ENCODE measurements at places on chromosomes 13 and 19. TPM values are rescaled to one million over a fixed set of nuclear protein-coding genes. Genes with fewer than 3 reads are reported as not detected.

DNA sequence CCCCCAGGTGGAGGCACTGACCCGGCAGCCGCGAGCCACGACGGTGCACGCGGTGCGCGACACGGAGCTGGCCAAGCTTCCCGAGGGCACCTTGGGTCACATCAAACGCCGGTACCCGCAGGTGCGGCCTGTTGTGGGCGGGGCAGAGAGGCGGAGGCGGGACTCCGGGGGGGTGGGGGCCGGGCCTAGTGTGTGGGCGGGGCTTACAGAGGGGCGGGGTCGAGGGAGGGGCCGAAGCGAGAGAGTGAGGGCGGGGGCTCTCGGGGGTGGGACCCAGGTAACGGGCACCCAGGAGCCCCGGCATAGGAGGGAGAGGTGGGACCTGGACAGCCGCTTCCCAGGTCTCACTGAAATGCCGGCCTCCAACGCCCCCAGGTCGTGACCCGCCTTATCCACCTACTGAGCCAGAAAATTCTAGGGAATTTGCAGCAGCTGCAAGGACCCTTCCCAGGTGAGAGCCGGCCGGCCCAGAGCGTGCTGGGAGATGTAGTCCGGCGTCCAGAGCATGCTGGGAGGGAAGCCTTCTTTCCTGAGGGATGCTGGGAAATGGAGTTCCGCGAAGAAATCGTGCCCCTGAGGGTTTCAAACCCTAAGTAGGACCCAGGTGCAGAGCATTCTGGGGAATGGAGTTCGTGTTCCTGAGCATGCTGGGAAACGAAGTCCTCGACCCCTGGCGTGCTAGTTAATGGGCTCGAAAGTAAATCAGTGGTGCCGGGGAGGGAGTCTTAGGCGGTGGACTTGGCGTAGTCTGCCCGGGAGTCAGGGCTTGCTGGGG is 15.7 kb downstream of the PNPLA6 start:
- peak; percentile 58 for DNase-seq

NKPD1 gene
- 0.85 TPM for total RNA-seq

DNA sequence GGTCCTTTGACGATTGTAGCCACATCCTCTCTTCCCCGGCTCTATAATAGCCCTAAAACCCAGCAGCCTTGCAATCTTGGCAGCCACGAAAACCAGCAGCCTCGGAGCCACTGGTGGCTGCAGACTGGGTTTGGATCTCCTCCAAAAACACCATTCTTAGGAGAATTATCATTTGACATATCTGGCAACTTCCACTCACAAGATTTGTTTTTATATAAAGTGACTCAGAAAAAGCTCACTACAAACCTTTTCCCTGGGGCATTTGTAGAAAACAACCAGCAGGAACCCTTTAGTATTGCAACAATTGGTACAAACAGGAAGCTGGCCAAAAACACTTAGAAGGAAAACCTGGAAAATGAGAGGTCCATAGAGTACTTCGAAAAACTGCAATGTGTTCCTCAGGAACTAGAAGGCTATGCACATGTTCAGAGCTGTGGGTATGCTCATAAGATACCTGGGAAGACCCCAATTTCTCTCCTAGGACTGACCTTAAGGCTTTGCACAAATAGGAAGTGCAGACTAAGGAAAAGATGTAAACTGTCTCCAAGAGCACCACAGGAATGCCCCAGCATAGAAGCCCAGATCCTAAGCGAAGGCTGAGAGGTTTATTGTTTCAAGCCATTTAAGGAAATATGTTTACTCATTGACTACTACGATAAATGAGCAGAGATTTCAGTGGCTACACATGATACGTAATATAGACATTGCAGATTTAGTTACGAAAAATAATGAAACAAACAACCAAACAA is 71.2 kb downstream of the MYO16 start:
- no peak for DNase-seq

DNA sequence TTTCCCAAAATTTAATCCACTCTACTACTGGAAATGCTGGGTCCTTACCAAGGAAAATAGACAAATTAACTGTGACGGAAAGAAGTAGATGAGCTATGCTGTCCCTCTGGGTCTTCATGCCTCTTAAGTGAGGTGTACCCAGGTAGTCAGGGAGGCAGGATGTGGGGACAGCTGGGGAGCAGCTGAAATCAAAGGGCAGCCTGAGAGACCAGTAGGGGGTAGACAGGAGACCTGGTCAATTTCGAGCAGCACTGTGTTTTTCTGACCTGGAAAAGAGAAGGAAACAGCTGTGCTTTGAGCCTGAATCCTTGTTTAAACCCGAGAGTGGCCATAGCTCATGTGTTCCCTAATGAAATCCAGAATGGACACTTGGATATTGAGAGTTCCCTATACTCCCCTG is 587.3 kb downstream of the EFNB2 start:
- no peak for DNase-seq

CGB8 gene
- total RNA-seq: not detected

GRCh38 chr19:29880498-29881081 is 61.4 kb upstream of the URI1 start:
- no peak for DNase-seq

DNA sequence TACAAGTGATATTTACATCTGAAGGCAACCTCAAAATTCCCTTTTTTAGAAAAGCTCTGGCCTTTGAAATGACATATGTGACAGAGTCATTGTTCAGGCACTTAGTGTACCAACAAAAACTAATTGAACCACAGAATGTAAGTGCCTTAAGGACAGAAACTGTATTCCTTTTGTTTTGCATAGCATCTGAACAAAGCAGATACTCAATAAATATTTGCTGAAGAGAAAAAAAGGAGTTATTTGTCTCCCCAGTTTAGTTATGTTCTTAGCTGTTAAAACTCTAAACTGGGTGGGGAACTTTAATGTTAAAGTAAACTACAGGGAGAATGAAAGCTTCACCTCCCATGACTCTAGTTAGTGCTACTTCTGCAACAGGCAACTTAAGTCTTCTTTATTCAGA is 56.8 kb upstream of the KLF5 start:
- no peak for DNase-seq

GRCh38 chr13:19178901-19179593 is 2.6 kb downstream of the TUBA3C start:
- DNase-seq: no peak

- DNase-seq: no peak
These were observed 1695.0 kb downstream of the SLITRK1 start for GRCh38 chr13:82187227-82187626.

C19orf38 gene
- 0.41 TPM for total RNA-seq

DNA sequence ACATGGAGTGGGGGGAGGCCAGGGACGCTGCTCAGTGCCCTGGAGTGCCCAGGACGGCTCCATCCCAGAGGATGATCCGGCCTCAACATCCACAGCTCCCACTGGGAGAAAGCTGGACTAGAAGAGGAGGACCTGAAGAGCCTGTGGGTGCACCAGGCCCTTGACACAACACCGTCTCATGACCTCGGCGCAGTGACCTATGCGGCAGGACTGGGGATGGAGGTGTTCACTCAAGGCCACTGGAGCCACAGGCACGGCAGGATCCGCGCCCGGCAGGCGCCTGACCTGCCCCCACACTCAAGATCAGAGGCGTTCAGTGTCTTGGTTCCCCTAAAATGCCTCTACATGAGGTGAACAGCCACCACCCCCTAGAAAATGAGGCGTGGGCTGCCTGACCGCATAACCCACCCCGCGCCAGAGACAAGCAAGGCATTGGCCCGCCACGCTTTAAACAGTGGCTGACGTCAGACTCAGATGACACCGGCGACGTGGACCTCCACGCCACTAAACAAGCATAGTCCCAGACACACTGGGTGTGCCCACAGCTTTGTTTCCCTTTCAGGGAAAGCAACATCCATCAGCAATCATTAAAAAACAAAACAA is 8.0 kb downstream of the SGTA start:
- no peak for DNase-seq

GTF2F1 gene
- total RNA-seq: 54.1 TPM

- no peak for DNase-seq
These were observed 18.1 kb downstream of the ESD start for GRCh38 chr13:46778890-46779289.

ZNF665 gene
- total RNA-seq: 15.3 TPM

DNA sequence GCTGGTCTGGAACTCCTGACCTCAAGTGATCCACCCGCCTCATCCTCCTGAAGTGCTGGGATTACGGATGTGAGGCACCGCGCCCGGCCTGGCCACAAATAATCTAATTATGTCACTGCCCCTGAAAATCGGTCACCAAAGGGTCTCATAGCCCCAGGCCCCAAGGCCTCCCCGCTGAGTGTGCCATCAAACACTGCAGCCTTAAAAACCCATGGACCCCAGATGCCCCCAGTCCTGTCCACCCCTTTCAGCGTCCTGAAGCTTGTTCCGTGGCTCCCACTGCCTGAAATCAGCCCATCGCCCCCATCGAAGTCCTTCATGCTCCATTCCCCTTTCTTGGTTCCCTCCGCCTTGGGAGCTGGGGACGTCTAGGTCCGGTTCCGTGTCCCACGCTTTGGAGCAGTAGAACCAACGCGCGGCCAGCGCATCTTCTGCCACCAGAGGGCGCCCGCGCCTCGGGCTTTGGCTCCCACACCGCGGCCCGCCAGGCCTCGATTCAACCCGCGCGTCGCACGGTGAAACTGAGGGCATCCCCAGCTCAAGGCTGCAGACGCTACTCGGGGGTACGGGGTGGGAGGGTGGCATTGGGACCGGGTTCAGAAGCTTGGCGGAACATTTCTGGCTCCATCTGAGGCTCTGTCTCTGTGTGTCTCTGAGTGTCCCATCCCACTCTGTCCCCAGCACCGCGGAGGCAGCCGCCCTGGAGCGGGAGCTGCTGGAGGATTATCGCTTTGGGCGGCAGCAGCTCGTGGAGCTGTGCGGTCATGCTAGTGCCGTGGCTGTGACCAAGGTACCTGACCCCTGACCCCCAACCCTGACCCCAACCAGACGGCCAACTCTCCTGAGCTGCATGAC is 3.5 kb downstream of the YJEFN3 start:
- peak; percentile 90 for DNase-seq

GRCh38 chr19:9531933-9532332 is 6.5 kb downstream of the ZNF426 start:
- DNase-seq: no peak

GRCh38 chr19:31952693-31953092 is 392.7 kb upstream of the ZNF507 start:
- no peak for DNase-seq

GRCh38 chr19:51690454-51691073 is 2.6 kb upstream of the SPACA6 start:
- DNase-seq: peak; percentile 25

CYP4F2 gene
- total RNA-seq: not detected

- DNase-seq: no peak
These were observed 109.2 kb upstream of the MCF2L start for GRCh38 chr13:112859817-112860190.

- DNase-seq: no peak
These were observed 24.0 kb downstream of the GGACT start for GRCh38 chr13:100564444-100565223.

GRCh38 chr13:30737511-30738337 is 2.4 kb downstream of the ALOX5AP start:
- DNase-seq: no peak

GRCh38 chr13:51050021-51050830 is 60.8 kb downstream of the C13orf42 start:
- no peak for DNase-seq

- DNase-seq: no peak
These were observed 20.4 kb downstream of the MRPS12 start for GRCh38 chr19:38951187-38951586.

- DNase-seq: no peak
These were observed 69.6 kb downstream of the ACSBG2 start for GRCh38 chr19:6204866-6205723.

DNA sequence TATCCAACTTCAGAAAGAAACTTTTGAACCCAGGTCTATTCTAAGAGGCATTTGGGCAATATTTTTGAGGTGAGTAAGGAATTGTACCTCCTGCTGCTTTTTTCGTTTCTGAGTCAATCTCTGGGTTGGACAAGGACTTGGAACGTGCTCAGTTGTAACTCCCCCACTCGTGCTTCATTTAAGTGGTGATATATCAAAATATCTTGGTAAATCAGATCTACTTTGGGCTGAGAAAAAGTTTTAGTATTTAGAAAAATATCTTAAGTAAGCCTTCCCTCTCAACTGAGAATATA is 728.9 kb downstream of the EFNB2 start:
- no peak for DNase-seq

- no peak for DNase-seq
These were observed 45.8 kb downstream of the RUBCNL start for GRCh38 chr13:46341112-46341711.

FAM32A gene
- total RNA-seq: 74.3 TPM

- peak; percentile 68 for DNase-seq
These were observed 7.2 kb downstream of the UHRF1 start for GRCh38 chr19:4916292-4917082.

GRCh38 chr19:16112778-16113177 is 1.1 kb downstream of the RAB8A start:
- DNase-seq: no peak

GRCh38 chr13:50080203-50080910 is 65.1 kb downstream of the KCNRG start:
- no peak for DNase-seq

- DNase-seq: no peak
These were observed 3.0 kb upstream of the ZNF554 start for GRCh38 chr19:2816641-2817040.

TEX26 gene
- not detected for total RNA-seq

GRIK5 gene
- total RNA-seq: 0.34 TPM

DNA sequence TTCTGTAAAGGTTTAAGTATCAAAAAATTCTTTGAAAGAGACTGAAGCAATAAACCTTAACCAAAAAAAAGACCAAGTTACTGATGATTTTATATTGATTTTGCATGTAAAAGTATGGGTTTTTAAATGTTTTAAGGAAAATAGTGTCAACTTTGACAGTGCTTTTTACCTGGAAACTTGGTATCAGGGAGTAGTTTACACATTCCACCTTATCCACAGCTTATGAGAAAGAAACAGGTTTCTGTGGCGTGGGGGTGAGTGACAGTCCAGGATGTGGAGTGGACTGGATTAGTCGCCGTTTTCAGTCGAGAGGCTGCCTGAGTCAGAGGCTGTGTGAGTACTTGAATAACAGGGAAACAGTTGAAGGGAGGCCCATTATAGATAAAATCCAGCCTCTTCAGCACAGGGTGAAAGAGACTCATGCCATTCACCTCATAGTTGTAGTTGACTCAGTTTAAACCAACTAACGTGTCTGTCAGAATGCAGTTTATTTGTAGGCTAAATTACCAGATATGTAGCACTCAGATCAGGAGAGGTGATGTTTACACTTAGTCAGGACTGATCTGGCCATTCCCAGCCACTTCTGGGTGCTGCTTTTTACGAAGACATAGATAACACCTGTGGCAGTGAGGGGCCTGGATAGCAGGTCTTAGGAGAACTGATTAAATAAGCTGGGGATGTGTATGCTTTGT is 595 bp upstream of the GPR183 start:
- no peak for DNase-seq

GRCh38 chr13:27463500-27463899 is 13.1 kb upstream of the MTIF3 start:
- DNase-seq: no peak

DNA sequence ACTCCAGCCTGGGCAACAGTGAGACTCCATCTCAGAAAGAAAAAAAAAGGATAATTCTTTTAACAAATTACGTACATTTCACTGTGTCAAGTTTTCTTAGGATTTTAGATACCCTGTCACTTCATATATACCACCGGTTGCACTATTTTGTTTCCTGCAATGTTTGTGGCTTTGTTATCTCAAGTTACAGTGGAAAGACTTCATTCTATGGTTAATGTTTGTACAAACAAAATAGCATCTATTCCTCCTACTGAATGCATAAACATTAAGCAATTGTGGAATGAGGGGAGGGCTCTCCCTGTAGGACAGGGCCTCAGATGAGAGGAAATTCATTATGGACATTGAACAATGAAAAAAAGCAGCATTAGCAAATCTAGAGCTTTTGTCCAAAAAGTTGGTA is 120.1 kb downstream of the DNAJC3 start:
- DNase-seq: no peak

HCST gene
- total RNA-seq: 85.7 TPM

WDR18 gene
- 50.6 TPM for total RNA-seq

- peak; percentile 19 for DNase-seq
These were observed 40.8 kb downstream of the BBC3 start for GRCh38 chr19:47190167-47190727.
